ENCODE measurements at places on chromosomes 2 and 18.

DNA sequence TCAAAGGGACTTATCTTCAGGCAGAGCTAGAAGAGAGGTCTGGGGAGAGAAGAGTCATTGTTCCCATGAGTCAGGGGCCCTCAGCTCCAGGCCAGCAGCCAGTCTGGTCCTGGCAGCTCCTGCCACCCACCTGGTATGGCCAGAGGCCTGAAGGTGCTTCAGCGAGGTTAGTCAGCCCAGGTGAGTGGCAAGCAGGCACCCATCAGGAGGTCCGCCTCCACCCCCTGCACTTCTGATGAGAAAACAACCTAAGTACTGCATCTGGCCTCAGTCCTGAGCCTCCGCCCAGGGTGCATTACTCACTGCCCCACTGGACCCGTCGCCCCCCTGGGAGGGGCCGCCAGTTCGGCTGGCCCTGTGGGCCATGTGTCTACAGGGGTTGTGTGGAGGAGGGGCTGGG lies 130.2 kb downstream of the INHBB start:
- DNase-seq = no peak

DNA sequence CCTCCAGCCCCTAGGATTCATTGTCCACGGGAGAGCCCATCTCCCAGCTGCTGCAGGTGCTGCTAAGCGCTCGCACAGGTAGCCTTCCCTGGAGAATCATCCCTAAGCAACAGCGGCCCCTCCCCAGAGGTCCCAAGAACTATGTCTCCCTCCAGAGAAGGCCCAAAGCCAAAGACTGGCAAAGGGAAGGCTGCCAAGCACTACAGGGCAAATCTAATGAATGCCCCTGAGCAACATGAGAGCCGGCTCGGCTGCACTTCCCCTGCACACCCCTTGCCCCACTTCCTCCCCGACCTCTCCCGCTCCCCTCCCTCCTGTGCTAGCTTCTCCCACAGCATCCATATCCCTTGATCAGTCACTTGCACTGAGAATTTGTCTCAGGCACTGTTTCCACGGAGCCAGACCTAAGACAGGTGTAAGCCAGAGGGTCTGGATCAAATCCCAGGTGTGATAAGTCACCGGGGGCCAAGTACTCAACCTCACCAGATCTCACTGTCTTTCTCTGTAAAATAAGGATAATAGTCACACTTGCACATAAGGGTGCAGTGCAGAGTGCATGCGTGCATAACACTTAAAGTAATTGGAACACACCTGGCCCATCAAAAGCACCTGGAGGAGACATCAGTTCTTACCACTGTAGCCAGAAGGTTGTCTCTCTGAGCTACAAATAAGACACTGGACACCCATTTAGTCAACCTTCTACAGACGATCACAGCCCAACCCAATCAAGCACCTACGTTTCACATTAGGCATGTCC lies 20.1 kb upstream of the COL6A3 start:
- DNase-seq = peak; percentile 58

DNA sequence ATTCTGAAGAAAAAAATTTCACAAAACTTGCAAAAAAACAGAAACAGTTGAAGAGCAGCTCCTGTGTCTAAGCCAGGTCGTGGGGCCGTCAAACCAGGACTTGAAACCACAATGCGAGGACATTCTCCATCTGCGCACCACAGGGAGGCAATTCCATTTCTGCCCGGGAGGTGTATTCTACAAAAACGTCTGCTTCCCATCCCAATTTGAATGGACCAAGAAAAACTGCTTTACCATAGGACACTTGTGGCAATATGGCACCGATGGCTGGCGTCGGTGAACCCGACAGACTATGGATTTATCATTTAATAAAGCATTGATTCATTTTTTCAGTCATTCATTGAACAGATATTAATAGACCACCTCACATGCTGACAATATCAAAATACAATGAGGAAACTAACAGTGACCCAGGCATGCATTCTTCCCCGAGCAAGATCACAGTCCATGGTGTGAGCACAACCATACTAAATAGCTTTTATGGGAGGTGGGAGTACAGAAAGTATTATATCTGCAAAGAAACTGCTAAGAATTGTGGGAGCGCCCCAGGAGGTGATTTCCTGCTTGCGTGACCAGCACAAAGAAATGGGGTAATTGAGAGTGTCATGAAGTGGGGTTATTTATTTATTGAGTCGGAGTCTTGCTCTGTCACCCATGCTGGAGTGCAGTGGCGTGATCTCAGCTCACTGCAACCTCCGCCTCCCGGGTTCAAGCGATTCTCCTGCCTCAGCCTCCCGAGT lies 10.5 kb upstream of the ZAP70 start:
- no peak for DNase-seq

DNA sequence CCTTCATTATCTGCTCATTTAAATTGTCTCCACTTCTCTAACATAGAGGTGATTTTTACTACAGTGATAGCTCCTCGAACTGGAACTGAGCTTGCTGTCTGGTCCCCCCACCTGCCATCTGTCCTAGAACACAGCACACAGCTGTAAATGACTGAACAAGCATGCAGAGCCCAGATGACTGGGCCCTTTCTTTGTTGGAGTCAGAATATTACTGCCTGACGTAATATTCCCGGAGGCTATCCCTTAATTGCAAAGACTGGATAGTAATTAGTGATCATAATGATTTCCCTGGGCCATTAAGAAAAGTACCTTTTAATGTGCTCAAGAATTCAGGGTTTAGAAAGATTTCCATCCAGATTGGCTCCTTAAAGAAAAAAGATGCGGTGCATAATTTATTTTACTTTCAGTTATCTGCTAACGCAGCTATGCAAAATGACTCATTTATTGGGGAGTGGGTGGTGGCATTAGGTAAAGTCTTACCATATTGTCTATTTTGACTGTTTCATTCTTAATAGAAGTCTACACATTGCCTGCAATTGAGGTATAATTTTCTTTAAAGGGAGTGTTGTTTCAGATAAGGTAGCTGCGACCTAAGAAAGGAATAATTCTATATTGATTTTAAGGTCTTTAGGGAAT lies 84.4 kb downstream of the MAP4K4 start:
- peak; percentile 24 for DNase-seq

DNA sequence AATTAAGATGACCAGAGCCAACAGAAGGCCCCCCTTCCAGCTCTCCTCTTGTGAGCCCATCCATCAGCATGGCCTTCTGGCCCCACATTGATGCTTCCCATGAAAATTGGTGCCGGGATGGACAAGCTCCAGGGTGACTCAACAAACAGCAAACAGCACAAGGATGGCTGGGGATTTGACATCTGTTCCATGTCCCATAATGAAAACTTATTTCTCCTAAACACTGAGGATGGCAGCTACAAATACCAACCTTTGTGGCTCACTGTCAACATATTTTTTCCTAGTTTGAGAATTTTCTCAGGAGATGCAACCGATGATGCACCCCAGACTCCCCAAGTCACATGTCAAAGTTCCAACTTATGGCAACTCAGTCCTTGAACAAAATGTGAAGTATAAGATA lies 169.6 kb upstream of the SIX2 start:
- DNase-seq = no peak

- no peak for DNase-seq
Measured at GRCh38 chr2:202172439-202173211, 65.8 kb downstream of the SUMO1 start.

- DNase-seq = no peak
Measured at GRCh38 chr18:69250305-69251151, 150.2 kb upstream of the DOK6 start.

DNA sequence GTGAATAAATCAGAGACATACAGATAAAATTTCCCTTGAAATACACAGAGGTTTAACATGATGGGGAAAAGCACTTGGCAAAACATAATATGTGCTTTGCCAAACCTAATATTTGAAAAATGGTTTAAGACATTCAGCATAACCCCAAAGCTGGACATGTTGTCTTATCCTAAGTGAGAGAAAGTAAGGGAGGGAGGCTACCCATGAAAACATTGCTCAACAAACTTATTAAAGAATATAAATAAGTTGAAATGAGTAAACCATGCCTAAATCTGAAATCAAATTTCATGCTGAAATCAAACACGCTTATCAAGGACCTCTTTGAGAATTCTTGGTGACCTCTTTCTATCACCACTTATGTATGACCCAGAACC lies 81.2 kb downstream of the ARHGAP15 start:
- no peak for DNase-seq

GRCh38 chr2:158963071-158963470 lies 5.4 kb upstream of the TANC1 start:
- no peak for DNase-seq

DNA sequence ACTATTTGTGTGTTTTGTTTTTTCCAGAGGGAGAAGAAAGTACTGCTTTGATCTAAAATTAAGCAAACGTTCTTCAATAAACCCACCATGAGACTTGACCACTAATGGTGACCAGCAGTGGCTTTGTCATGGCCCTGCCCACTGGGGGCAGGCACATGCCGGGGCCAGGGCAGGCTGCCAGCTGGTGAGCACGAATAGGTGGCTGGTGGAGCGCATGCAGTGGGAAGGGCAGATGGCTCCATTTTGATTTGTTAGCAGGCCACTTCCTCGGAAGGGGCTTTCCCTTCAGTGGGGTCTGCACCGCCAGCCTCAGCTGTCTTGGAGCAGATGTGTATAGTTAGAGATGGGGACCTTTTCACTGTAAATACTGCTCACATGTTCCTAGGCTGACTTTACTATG lies 277.1 kb downstream of the SOX11 start:
- no peak for DNase-seq

- no peak for DNase-seq
Measured at GRCh38 chr2:19807866-19808265, 93.9 kb downstream of the TTC32 start.

- DNase-seq = peak; percentile 52
Measured at GRCh38 chr2:205994344-205994743, 91.6 kb downstream of the INO80D start.

DNA sequence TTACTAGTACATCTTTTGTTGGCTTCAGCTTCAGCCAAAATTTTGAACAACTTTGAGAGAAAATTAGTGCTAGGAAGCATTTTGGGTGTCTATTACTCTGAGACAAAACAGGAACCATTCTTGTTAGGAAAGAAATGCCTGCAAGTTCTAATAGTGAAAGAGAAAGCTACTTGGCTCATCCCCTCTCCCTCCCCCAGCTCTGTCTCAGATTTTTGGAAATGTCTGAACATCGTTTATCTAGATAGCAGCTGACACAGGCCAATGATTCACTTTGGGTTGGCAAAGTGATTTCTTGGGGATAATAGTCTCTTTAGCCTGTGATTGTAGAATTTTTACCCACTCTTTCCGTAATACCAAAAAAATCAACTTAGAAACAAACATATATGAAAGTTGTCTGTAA lies 42.3 kb upstream of the PTPRM start:
- no peak for DNase-seq

DNA sequence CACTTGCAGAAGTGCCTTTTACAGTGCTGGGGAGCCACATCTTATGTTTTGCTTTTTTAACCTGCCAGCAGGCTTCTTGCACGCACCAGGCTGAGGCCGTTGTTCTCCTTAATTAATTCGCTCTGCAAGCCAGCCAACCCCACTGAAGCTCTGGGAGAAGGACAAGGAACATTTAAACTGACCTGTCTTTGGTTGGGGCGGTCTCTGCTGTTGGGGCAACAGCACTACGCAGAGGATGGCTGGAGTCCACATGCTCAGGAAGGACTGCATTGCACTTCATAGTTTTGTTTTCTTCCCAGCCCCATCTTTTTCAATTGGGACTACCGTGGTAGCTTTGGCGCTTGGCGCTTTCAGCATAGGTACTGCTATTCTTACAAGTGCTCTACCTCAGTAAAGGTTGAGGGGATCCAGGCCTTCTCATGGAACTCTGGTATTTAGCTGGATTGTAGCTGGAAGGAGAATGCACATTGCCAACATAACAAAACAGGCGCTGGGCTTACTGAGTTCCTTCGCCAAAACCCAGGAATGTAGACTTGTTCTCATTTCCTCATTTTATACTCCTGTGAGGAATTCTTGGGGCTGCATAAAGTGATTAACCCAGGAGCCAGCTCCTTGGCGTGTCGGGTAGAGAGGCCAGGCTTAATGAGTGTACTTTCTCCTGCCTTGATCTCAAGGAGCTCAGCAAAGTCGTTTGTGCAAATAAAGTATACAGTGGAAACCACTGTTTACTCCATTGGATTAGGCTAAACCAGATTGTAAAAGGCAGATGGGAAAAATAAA lies 146.2 kb downstream of the PRKCE start:
- DNase-seq = no peak

DNA sequence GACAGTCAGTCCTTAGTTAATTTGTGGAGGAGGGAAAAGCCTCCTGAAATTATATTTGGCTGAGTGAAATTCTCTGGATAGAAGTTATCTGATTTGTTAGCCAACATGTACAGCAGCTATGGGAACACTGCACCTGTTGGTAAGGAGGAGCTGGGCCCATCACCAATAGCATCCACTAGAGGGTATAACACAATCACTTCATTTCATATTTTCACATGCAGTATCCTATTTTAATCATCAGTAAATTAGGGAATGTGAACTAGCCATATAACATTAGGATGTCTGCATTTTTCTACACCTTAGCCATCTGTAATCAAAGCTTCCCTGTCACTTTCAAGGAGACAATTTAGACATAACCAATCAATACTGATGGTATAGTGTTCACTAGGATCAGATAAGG lies 818.4 kb upstream of the CDH2 start:
- DNase-seq = no peak

DNA sequence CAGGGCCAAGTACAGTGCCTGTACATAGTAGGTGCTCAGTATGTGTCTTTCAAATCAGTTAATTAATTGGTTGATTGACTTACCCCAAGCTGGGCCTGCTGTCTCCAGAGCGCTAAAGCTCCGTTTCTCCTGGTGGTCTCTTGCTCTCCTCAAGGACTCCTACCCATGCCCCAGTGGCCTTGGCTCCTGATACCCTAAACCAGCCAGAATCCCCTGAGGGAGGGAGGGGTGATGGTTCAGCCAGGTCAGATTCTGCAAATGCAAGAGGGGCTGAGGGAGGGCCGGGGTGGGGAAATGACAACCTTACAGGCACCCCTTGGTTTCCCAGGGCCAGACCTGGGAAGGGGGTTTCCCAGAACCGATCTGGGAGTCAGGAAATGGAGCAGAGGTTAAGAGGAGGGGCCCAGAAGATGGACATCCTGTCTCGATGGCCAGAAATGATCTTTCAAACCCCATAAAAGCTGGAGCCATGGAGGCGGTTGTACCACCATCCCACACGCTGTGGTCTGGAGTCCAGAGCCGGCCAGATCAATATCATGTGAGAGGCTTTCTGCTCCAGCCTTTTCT lies 209.1 kb downstream of the TNS1 start:
- DNase-seq = no peak

- DNase-seq = no peak
Measured at GRCh38 chr2:123597988-123598387, 427.1 kb upstream of the CNTNAP5 start.

- no peak for DNase-seq
Measured at GRCh38 chr2:25482341-25482740, 140.6 kb upstream of the DNMT3A start.

- no peak for DNase-seq
Measured at GRCh38 chr2:182078988-182079602, 93.4 kb downstream of the PPP1R1C start.

- DNase-seq = no peak
Measured at GRCh38 chr18:55634545-55634944, 46.6 kb upstream of the TCF4 start.

GRCh38 chr2:204069804-204070203 lies 133.2 kb downstream of the ICOS start:
- DNase-seq = no peak

- DNase-seq = no peak
Measured at GRCh38 chr18:50083708-50084107, 111.2 kb downstream of the MYO5B start.
